Stimulated activated CD4-positive, alpha-beta T cell treated with anti-CD3 and anti-CD28 coated beads, TNF-alpha, amount 100 ng/mL, for 24 hours (primary cell): ENCODE measurements at places on chromosomes 16 and 17.

- no peak for DNase-seq
Measured at GRCh38 chr17:73231395-73231794, 30.3 kb downstream of the CPSF4L start.

DNA sequence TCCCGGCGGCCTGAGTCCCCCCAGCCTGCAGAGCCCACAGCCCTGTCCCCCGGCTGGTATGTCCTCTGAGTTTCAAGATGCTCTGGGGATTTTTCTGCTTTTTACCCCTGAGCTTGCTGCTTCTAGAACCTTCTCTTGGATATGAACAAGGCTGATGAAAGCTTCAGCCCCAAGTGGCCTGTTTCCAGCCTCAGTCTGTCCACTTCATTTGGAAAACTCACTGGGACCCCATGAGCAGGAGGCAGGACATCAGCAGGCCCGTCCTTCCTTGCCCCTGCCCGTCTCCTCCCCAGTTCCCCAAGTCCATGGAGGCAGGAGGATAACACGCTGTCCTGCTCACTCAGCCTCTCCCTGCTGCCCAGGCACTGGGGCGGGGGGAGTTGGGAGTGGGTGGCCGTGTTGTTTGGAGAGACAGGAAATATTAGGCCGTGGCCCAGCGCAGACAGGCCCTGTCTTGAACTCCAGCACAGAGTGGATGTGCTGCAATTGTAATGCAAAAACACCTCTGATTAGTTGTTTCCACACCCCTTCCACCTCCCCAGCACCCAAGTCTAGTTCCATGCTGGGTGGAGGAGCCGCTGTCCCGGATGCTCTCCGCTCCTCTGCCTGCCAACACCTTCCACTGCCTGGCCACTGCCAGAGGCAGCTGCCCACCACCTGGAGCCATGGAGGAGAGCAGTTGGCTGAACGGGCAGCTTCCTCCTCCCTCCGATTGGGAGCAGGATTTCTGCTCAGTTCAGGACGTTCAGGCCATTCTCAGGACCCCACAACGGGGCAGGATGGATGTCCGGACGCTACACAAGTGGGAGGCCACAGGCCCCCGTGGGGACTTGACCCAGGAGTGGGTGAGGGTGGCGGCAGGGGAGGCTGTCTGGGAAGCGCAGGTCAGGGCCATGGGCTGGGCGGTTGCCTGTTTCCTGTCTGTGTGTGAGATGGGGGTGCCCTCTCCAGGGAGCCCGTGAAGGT, 216.9 kb upstream of the GSE1 start:
- DNase-seq = no peak

- no peak for DNase-seq
Measured at GRCh38 chr17:81065500-81065899, 30.5 kb downstream of the BAIAP2 start.

DNA sequence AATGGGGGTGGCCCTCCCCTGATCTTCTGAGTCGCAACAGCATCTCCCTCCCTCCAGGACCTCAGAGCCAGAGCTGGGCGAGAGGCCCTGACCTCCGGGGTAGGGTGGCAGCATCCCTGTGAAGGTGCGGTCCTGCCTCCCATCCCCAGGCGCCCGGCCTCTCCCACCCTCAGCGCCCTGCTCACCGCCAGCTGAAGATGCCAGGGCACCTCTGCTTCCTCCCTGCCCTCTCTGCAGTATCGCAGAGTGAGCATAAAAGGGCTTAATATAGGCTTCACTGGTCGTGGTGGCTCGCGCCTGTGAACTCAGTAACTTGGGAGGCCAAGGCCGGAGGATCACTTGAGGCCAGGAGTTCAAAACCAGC, 10.7 kb upstream of the MPP2 start:
- no peak for DNase-seq

DNA sequence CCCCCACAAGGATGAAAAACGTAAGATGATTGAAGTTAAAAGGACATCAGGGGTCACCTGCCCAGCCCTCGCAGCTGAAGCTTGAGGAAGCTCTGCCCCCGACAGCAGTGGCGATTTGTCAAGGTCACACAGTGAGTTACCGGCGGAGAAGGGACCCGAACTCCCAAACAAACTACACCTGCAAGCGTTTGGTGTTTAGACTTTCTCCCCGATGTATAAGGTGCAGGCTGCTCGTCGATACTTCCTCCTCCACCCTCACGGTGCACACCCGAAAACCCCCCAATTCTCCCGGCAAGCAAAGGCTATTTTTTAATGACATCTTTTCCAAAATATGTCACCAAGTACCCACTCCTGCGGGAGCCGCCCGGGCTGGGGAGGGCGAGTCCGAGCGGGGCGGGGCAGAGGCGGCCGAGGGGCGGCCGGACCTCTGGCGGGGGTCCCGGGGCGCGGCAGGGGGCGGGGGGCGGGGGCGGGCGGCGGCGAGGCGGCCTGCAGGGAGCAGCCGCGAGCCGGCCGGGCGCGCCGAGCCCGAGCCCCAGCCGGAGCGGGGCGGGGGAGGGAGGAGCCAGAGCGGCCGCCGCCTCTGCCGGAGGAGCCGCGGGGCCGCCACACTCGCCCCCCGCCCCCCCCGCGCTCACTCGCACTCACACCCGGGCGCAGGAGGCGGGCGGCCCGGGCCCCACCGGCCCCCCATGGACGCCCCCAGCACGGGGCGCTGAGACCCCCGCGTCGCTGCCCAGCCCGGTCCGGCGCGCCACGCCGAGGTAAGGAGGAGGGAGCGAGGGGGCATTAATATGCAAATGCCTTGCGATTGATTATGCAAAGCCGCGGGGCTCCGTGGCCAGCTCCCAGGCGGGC, at the start of gene THRA:
THRA (plus strand) TSS at position 637 of the 858 bp plus-strand sequence. CDS start 11,524 bp downstream, outside the sequence.
- DNase-seq = no peak
